ENCODE measurements at places on chromosomes 3 and 15.
A peak's percentile ranks its signal among the peaks of the same experiment; 100 is the strongest.

GRCh38 chr15:79970624-79971434, at the start of gene BCL2A1:
TSS of gene BCL2A1 (minus strand) at chr15:79971196. CDS start at chr15:79971119, 77 bp downstream.
- DNase-seq, result no peak

- DNase-seq, result no peak
Observed at GRCh38 chr3:189944285-189945145, 176.2 kb downstream of the P3H2 start.

DNA sequence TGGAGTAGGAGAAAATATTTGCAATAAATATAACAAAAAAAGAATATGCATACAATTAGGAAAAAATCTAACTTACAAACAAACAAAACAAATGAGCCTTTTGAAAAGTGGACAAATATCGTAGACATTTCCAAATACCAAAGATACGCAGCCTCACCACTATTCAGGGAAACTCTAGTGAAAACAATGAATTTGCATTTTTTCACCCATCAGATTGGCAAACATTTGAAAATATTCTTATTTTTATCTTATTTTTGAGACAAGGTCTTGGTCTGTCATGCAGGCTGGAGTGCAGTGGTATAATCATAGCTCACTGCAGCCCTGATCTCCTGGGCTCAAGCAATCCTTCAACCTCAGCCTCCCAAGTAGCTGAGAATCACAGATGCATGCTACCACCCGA, 15.5 kb downstream of the AP3S2 start:
- no peak for DNase-seq

GRCh38 chr15:41983621-41984571, 11.5 kb upstream of the EHD4 start:
- DNase-seq, result no peak

GRCh38 chr3:116815321-116815720, 105.7 kb downstream of the TUSC7 start:
- DNase-seq, result no peak

DNA sequence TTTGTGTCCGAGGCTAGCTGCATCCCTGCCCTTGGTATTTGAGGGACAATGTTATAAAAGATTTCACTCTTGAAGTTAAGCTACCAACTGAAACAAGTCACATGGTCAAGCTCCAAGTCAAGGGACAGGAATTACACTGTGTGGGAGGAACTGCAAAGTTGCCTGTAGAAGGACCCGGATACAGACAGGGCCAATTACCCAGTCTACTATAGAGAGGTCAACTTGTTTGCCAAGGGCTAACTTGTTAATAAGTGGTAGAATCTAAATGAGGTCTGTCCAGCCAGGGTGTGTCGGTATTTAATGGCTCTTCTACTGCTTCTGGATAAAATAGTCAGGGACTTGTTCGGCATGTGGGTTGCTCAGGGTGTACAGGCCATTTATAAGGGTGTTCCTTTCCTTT, 55.7 kb downstream of the PTPRG start:
- DNase-seq, result no peak

DNA sequence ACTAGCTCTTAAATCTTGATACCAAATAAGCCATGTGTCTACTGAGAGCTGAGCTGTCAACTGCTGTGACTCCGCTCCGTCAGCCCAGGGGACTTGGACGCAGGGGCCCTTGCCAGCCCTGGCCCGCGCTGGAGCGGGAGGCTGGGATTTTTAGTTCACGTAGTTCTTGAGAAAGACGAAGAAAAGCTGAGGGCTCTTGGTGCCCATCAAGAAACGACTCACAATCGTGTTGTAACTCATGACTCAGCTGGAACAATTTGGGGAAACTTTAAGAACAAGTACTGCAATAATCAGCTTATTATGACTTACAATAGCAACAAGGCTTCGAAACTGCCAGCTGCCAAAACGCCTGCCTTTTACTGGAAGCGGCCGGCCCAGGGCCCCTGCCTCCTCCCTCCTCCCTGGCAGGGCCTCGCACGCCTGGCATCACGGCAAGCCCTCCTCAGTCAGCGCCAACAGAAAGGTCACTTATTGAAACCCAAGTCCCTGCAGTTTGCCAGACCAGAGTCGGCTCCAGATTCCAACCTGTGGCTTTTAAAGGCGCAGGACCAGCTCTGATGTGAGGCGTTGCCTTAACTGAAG, 60.3 kb downstream of the RGMA start:
- no peak for DNase-seq

DNA sequence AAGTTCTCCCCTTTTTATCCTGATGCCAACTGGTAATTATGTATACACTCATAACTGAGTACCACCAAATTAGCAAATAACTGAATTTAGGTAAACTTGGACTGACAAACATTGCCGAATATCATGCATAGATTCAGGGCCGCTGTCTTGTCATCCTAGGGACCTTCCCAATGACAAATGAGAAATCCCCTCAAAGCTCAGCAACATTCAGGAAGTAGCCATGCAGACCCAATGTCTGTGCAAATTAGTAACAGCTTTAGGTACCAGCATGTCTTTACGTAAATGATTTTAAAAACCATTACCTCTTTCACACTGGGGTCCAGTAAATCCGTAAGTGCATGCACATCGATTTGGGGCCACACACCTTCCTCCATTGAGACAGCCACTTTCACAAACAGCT, 49.5 kb downstream of the FBN1 start:
- no peak for DNase-seq

GRCh38 chr3:69205385-69205784, 83.0 kb upstream of the LMOD3 start:
- no peak for DNase-seq

DNA sequence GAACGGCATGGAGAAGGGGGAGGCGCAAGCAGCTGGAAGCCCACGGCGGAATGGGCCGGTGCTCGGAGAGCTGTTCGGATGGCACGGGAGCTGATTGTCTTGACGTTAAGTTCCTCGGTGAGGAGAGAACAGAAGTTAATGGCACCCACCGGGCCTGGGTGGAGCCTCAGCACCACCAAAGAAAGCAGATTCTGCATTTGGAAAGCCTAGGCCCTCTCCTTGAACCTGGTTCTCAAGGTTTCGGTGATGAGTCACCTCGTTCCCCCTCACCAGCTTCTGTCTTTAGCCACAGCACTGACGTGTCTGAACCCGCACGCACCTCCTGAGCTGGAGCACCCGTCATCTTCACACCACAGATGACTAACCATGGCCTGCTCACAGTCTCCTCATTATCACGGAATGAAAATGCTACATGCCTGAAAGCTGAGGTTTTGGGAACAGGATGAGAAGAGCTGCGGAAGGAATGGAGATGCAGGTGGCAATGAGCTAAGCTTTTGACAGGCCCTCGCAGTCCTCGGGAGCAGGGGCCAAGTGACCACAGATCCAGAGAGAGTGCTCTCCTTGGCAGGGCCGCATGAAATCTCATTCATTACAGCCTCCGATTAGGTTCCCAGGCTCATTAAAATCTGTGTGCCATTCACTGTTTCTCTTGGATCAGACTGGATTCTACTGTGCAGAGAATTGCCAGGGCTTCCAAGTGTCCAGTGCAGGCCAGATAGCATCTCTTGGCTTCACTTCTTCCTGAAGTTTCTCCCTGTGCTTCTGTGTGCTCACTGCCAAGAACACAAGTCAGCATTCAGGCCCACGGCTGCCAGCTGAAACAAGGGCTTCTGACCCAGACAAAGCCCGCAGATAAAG, 96.3 kb upstream of the DLG1 start:
- peak; percentile 35 for DNase-seq

DNA sequence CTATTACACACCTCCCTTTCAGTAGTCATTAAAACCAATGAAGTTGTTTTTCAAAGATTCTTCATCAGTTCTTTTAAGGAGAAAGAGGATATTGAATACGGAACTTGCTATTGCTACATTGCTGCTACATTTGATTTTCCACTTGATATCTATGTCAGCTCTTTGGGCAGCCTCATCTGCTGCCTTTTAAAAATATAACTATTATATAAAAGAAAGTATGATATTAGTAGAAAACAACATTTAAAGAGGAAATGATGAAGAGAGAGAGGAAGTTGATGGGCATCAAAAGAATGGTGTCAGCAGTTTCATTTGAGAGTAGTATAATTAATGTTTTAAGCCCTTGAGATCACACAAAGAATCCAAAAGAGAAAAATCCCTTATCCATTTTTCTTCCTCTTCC, 171.4 kb downstream of the NFKBIZ start:
- DNase-seq, result no peak

DNA sequence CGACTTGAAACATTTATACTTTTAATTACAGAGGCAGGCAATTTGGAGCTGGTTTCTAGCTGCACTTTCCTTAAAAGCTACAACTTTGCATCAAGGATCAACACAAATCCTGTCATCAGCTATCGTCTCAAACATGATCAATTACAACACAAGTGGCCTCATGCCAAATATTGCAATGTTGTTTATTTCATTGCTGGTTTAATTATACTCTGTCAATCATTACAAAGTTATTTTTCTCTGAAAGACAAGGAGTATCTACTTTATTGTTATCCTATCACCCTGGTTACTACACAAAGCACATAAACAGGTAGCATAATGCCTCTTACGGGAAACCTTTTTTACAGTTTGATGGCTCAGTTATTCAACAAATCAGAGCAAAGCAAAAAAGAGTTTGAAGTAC, 58.0 kb upstream of the FOXB1 start:
- DNase-seq, result no peak

GRCh38 chr3:21705769-21706168, 45.2 kb downstream of the ZNF385D start:
- no peak for DNase-seq
